ENCODE measurements at places on chromosomes 16 and 17.
A peak's percentile ranks its signal among the peaks of the same experiment; 100 is the strongest.

DNA sequence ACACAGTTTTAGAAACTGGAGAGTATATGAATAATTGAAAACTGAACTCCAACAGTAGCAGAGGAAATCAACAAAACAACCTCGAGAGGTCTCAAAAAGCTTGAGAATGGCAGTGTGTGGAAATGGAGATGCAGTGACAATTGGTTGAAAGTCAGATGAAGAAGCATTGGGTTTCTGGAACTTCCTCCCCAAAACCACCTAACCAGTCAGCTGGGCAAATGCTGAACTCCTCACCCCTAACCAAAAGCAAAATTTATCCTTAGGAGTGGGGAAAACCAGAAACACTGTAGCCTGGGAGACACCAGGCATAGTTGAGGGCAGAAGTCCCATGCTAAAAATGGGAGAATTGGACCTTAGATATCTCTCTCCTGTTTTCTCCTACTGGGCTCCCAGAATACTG is 109.9 kb downstream of the TANC2 start:
- no peak for DNase-seq

GRCh38 chr17:4959261-4959965 is 8.2 kb downstream of the SPAG7 start:
- DNase-seq = no peak

DNA sequence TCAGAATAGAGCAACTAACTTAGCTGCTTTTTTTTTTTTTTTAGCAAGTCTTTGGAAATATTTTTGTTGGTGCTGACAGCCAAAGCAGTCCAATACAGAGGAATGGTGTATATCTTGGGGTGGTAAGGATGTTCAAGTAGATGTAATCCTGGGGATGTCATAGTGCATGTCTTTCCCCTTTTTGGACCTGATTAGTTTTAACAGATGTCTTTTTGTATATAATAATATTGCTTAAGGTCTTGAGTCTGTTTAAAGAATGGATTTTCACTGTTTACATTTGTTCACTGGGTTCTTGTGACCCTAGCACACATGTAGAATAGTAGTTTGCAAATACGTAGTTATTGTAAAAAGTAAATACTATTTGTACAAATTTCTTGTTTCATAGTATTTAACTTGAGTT is 7.9 kb downstream of the TAF15 start:
- DNase-seq = no peak

- no peak for DNase-seq
Measured at GRCh38 chr17:4747847-4748246, 8.1 kb upstream of the CXCL16 start.

- no peak for DNase-seq
Measured at GRCh38 chr16:57427824-57428223, 19.4 kb downstream of the CIAPIN1 start.

- no peak for DNase-seq
Measured at GRCh38 chr17:56445692-56446411, 147.6 kb upstream of the NOG start.

DNA sequence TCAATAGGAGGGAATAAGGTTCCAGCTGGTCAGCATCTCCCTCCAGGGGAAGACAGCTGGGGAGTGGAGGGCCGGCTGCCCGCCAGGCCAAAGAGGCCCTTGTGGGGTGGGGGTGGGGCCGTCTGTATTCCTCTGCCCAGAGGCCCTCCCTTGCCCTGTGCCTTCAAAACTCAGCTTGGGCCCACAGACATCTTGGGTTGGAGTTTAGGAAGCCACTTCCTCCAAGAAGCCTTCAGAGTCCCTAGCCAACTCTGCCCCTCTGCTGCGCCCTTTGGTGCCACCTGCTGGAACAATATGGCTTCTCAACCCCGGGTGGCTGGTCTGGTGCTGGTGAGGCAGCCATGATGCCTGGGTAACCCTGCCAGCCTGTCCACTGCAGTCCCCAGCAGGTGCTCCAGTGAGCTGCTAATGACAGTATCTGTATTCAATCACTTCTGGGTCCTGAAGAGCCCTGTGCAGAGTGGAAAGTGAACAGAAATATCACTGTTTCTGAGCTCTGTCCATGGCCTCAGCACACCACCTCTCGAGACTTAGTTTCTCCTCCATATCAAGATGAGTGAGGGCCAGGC is 16.7 kb downstream of the HSD11B2 start:
- DNase-seq = no peak

GRCh38 chr16:51994597-51994996 is 552.3 kb downstream of the TOX3 start:
- no peak for DNase-seq

GRCh38 chr17:30212750-30213149 is 22.7 kb downstream of the SLC6A4 start:
- no peak for DNase-seq

DNA sequence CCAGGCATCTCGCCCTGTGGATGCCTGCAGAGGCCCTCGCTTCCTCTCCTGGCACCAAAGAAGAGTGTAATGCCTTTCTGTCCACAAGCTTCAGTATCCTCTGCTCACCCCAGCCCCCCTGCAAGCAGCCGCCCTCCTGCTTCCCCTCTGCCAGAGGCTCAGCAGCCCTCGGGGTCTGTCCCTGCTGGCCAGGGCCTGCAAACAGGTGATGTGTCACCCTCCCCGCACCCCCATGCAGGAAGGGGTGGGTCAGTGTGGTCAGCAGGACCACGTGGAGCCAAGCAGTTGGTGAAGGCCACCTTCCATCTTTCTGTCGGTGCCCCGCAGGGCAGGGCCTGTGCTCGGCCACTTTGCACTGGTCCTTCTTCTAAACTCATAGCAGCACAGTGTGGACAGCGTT is 129.9 kb upstream of the CIBAR2 start:
- no peak for DNase-seq

GRCh38 chr16:54930005-54930868 is at the start of gene IRX5:
Gene IRX5, plus strand, starts transcription at chr16:54930865. Its CDS starts 334 bp downstream, at chr16:54931199.
- peak; percentile 68 for DNase-seq

DNA sequence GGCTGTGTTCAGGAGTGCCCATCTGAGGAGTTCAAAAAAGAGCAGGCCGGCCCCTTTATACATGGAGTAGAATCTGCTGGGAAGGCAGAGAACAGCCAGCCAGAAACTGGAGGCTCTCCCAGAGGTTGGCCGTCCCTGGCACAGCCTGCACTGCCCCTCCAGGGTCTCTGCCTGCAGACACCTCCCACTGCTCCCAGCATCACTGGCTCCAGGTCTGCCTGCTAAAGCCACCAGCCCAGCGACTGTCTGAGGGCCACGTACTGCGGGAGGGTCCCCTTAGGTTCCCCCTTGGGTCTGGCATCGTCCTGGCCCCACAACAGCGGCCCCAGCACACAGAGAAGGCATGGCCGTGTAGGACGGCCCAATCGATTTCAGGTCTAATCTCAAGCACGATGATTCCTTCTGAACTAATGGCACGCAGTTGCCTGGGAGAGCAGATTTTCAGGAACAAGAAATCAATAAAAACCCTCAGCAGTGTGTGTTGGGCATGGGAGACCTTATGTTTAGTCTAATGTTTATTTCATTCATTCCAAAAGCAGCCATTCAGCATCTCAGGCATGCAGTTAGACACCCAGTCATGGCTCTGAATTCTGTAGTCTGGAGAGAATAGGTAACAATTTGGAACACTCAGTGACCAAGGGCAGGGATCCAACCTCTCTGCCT is 95.6 kb downstream of the PGS1 start:
- no peak for DNase-seq

GRCh38 chr17:40190197-40191021 is 13.1 kb downstream of the RAPGEFL1 start:
- DNase-seq = no peak

DNA sequence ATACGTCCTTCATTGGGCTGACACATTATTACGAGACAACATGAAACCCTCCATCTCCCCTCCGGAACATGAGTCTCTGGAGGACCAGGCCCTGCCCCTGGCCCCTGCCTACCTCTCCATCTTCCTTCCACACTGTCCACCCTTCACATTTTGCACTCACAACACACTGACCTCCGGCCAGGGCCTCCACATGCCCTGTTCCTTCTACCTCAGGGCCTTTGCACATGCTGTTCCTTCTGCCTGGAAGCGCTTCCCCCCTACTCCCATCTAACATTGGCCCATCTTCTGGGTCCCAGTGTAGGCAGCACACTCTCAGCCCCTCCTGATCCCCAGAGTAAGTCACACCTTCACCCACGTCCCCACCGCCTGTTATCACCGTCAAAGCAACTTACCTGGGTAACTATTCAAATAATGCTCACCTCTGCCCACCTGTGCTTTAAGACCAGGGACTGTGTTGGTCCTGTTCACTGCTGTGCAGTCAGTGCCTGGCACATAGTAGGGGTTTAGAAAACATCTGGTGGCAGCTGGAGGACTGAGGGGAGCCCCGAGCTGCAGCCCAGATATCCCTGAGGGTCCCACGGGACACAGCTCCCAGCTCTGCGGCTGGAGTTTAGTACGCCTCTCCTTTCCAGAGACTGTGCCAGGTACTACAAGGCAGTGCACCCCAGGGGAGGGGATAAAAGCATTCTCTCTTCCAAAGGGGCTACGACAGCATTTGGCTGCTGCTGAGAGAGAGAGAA is 27.2 kb downstream of the RPH3AL start:
- DNase-seq = no peak

DNA sequence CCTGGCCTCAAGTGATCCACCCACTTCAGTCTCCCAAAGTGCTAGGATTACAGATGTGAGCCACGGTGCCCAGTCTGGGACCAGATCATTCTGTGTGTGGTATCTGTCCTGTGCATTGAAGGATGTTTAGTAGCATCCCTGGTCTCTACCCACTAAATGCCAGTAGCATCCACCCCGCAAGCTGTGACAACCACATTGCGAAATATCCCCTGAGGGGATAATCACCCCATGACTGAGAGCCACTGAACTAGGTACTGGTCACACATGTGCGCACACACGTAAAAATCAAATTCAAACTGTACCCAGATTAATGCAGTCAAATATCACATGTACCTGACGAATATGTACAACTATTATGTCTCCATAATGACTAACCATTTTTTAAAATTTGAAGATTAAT is 35.8 kb downstream of the TEKT5 start:
- DNase-seq = no peak

GRCh38 chr16:67426950-67427349 is 4.0 kb upstream of the HSD11B2 start:
- no peak for DNase-seq

All from brain pericyte (primary cell).